PC-9 (cell line): ENCODE measurements at places on chromosomes 7 and 10. TPM values are rescaled to one million over a fixed set of nuclear protein-coding genes. Genes with fewer than 3 reads are reported as not detected.

TMEM178B gene
- not detected in 2 replicates for total RNA-seq

DNA sequence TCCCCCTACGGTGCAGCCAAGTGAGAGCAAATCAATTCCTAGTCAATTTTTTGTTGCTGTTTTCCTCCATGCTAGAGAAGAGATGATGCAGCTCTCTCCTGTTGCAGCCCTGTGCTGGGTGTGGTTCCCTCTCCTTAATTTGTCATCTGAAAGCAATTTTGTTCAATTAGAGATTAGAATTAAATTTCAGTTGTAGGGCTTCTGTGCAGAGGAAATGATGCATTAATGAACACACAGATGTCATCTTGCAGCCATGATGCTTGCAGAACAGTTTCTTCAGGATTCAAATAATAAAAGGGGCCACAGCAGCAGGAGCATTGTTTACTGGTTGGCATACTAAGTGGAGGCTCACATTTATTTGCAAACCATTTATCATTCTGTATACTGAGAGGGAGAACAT is 266.0 kb downstream of the AUTS2 start:
- no peak for DNase-seq

- DNase-seq, result no peak
Measured at GRCh38 chr10:119427263-119427864, 115.2 kb downstream of the RGS10 start.

DNA sequence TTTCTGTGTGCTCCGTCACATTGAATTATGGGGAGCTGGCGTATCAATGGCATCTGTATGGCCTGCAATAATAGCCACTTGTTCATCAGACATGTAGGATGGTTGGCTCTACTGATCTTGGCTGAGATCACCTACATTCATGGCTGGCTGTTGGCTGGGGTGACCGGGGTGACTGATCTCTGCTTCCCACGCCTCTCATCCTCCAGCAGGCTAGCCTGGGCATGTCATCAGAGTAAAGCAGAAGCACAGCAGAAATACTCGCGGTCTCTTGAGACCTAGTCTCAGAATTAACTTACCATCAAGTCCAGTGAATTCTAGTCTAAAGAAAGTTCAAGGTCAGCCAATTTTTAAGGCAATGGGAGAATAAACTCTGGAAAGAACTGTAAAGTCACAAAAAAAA is 257.7 kb upstream of the GLI3 start:
- DNase-seq, result no peak

PRKCQ gene
- 4.0 and 5.3 TPM in 2 replicates for total RNA-seq

CDHR1 gene
- total RNA-seq, result not detected in 2 replicates

GRCh38 chr7:159207951-159208350 is 63.3 kb upstream of the VIPR2 start:
- DNase-seq, result no peak

OR6V1 gene
- total RNA-seq, result not detected in 2 replicates

GRCh38 chr7:143172354-143172753 is 10.9 kb upstream of the TAS2R39 start:
- DNase-seq, result peak; percentile 63

LRRD1 gene
- not detected in 2 replicates for total RNA-seq

FAM25A gene
- total RNA-seq, result 8.2 and 11.4 TPM in 2 replicates

MLXIPL gene
- 24.9 and 32.0 TPM in 2 replicates for total RNA-seq

DNA sequence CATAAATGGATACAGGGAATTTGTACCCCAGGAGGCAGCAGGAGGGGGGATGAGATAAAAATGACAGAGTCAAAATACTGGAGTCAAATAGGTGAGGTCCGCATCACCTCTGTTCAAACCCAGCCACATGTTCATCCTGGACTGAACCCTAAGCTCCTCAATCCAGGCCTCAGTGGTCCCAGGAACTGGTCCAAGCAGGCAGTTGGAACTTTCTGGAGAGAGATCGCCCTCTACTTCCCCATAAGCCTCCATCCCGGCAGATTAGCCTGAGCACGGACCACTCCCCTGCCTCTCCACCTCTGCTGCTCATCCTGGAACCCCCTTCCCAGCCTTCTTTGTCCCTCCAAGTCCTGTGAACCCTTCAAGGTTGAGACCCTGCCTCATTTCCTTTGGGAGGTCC is 959.7 kb upstream of the ZNF722 start:
- no peak for DNase-seq

CRCP gene
- total RNA-seq, result 32.4 and 37.1 TPM in 2 replicates

ATAD1 gene
- 21.8 and 26.3 TPM in 2 replicates for total RNA-seq

DNA sequence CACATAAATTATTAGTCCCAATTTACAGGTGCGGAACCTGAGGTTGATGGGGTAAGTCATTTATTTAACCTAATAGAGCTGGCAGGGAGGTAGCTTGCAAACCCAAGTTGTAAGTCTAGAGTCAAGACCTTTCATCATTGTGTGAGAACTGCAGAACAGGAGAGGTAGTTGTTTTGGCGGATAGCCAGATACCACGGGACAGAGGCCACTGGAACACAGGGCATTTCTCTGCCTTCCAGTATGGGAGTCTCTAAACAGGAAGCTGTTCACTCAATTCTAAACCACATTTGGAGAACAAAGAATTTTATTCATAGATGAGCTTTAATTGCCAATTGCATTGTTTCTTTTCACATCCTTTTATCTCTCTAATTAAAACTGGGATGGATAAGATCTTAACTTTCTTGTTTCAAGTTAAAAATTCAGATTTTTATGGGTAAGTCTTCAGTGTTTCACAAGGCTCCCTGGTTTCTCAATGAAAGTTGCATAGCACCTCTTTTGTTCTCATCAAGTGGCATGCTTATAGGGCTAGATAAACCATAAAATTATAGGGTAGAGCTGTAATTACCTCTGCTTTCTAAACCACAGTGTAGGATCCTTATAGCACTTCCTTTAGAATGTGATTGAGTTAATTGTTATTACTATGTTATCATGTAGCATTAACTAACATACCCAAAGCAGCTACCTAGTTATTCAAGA is 489.0 kb downstream of the GATA3 start:
- DNase-seq, result peak; percentile 85

DNA sequence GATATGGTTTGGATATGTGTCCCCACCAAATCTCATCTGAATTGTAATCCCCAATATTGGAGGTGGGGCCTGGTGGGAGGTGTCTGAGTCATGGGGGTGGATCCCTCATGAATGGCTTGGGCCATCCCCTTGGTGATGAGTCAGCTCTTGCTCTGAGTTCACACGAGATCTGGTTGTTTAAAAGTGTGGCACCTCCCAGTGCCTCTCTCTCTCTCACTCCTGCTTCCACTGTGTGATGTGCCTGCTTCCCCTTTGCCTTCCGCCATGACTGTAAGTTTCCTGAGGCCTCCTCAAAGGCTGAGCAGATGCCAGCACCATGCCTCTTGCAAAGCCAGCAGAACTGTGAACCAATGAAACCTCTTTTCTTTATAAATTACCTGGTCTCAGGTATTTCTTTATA is 4.8 kb upstream of the GCK start:
- no peak for DNase-seq

GRCh38 chr7:26549281-26549944 is 257.8 kb downstream of the SNX10 start:
- DNase-seq, result peak; percentile 100

DNA sequence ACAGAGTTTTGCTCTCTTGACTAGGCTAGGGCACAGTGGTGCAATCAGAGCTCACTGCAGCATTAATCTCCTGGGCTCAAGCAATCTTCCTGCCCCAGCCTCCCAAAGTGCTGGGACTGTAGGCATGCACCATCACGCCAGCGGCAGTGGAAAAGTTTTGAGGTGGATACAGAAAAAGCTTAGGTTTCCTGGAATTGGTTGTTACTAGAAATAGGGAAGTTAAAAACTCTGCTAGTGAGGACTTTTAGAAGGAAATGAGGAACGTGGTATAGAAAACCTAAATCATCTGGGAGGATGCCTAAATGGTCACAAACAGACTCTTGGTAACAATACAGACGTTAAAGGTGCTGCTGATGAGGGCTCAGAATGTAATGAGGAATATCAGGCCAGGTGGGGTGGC is 10.9 kb upstream of the SNX8 start:
- no peak for DNase-seq

DNA sequence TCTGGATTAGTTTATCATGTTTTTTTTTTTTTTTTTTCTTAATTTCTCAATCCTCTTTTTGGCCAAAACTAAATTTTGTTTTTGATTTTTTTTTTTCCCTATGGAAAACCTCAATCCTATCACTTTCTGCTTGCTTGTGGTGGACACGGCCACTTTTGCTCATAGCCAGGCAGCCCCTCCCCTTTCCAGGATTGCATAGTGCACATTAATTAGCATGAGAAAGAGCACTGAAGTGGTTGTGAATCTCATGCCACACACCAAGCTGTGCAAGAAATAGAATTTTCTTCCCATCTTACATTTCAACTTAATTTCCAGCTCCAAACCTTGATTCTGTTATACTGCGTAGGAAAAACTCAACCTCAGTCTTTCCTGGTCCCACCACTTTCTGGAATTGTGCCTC is 34.6 kb downstream of the MGAM2 start:
- DNase-seq, result no peak

DNA sequence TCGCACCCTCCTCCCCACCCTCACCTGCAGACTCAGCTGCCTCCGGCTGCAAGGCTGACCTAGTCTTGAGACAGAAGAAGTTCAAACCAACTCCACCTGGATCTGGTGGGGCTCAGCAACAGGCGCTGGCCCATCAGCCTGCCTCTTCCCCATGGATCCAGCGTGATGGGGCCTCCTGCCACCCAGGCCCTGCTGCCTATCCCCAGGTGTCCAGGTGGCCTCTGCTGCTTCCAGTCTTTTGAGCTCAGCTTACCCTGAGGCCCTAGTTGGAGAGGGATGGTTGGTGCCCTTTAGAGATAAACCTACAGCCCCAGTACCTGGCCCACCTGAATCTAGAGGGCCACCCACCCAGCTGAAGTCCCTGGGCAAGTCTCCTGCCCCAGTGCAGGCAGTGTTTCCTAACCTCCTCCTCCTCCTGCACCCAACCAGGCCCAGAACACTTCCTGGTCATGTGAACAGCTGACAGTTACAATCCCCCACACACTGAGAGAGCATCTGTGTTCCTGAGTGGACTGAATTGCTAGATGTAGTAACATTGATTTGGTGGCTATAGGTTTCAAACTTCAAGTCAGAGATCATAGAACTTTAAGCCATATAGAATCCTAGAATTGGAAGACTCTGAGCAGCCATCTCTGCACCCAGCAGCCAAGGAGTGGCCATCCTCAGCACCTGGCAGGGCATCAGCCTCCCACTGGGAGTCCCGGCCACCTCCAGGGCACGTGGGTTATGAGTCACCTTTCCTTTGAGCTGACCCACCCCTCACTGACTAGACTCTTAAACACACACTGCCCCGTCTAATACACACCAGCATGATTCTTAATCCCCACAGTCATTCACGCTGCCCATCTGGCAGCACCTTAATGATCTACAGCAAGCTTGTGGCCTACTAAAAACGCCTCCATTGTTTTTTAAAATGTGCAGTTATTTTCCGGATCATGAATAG is 51.9 kb downstream of the ALOX5 start:
- peak; percentile 75 for DNase-seq

DNA sequence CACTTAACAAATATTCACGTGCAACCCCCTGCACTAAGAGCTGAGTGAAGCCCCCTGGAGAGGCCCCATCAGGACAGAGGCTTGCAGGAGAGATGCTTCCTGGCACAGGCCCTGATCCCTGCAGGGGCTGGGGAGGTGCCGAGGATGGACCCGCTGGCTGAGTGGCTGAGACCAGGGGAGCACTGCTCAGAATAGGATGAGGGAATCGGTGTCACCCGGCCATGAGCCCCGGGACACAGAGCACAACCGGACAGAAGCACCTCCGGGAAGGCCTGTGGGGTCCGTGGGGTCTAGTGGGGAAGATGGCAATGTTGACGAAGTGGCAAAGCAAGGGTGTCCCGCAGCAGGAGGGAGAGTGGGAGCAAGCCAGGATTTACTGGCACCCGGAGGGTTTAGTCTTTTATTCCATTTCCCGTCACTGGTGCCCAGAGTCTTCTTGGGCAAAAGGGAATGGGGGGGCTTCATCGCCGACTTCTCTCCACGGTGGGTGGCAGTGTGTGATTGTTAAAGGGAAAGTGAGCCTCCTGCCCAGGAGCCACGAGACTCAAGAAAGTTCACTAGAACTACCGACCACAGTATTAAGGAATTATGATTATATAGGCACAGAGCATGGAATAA is 140.7 kb downstream of the ADARB2 start:
- no peak for DNase-seq

EPHB6 gene
- total RNA-seq, result 39.2 and 72.9 TPM in 2 replicates

GJD4 gene
- not detected in 2 replicates for total RNA-seq

GRCh38 chr7:155369766-155370165 is 72.1 kb downstream of the INSIG1 start:
- DNase-seq, result no peak

DNA sequence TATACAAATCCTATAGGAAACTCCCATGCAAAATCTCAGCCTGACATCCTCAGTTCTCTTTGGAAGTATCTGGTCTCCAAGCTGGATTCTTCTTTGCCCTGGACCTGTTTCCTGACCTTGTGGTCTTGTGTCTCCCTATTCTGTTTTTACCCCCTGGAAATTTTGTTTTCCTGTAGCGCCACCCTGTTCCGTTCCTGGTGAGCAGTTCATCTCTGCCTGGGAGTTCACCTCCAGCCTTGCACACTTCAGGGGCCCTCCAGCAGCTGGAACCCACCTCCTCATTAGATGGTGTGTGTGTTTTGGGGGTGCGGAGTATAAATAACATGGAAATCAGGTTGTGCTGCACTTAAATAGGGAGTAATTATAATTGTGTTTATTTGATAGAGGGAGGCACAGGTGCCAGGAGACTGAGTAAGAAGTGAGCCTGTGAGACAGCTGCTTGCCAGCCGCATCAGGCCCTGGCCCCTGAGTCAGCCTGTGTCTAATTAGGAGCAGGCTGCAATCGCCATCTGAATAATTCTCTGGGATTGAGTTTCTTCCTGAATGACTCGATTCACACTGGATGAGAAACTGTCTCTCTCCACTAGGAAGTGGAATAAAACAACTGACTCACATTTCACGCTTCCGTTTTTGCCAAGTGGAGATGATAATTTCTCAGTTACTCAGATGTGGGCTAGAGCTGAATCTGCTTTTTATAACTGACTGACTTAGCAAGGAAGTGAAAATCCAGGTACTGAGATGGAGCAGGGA is 69.4 kb upstream of the HECTD2 start:
- DNase-seq, result peak; percentile 57

- DNase-seq, result no peak
Measured at GRCh38 chr7:146670532-146670931, 553.9 kb downstream of the CNTNAP2 start.

GRCh38 chr10:75432176-75432575 is 752 bp downstream of the LRMDA start:
- no peak for DNase-seq

SEMA3A gene
- 6.1 and 6.3 TPM in 2 replicates for total RNA-seq

DNA sequence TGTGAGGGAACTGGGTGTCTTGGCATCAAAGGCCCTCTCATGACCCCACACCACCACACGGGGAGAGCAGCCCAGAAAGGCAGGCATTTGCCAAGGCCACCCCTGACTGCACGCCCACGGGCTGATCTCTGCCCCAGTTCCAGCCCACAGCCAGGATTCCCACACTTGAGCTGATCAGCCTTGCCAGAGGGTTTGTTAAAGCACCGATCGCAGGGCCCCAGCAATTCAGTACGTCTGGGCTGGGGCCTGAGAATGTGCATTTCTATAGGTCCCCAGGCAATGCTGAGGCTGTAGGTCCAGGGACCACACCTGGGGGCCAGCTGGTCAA is 103.9 kb downstream of the TNS3 start:
- no peak for DNase-seq

- no peak for DNase-seq
Measured at GRCh38 chr10:46530249-46531186, 25.9 kb downstream of the GPRIN2 start.

NUTM2E gene
- 0.70 and 0.88 TPM in 2 replicates for total RNA-seq

- no peak for DNase-seq
Measured at GRCh38 chr10:6068006-6068405, 5.8 kb upstream of the IL2RA start.

SFXN3 gene
- 30.6 and 35.2 TPM in 2 replicates for total RNA-seq

NFKB2 gene
- 26.3 and 30.8 TPM in 2 replicates for total RNA-seq

GRCh38 chr7:2873686-2874551 is 29.8 kb upstream of the GNA12 start:
- peak; percentile 95 for DNase-seq

TRPV5 gene
- total RNA-seq, result not detected in 2 replicates

CALML5 gene
- 3.0 and 6.3 TPM in 2 replicates for total RNA-seq
